ENCODE measurements at places on chromosomes 13 and 19. TPM values are rescaled to one million over a fixed set of nuclear protein-coding genes. Genes with fewer than 3 reads are reported as not detected.
A peak's percentile ranks its signal among the peaks of the same experiment; 100 is the strongest.

DNA sequence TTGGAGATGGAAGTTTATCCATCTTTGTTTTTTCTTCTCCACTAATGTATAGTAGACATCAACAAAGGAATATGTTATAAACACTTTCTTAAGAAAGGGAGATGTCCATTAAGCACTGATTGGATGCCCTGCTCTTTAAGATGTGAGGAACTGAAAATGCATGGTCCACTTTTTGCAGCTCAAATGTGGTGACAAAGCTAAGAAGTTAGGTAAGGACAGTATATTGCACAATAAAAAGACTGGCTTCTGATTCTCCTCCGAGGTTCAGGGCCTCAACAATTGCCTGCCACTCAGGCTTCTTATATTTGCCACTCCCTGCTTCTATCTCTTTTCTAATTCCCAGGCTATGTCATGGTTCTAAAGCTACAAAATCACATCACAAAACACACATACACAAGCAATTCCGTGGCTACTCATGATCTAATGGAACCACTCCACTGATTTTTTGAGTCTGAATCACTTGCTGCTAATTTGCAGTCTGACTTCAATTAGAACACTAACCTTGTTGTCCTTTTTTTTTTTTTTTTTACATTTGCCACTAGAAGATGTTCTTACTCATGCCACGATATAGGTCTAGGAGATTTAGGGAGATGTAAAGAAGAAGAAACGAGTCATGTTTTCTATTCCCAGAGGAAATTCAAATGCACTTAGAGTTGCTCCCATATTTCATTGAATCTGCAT lies 29.6 kb upstream of the TNFSF11 start:
- no peaks in the 10 kb centered on the region for H3K36me3 ChIP-seq
- H3K27me3 ChIP-seq: no peaks in the 10 kb centered on the region
- H3K4me1 ChIP-seq: no peaks in the 10 kb centered on the region
- H3K4me3 ChIP-seq: no peak overlapping the region
- no peak for DNase-seq

GRCh38 chr13:40980461-40980860 lies 38.7 kb downstream of the ELF1 start:
- peak; percentile 33 for DNase-seq
- H3K36me3 ChIP-seq: no peaks in the 10 kb centered on the region
- no peak overlapping the region for H3K27ac ChIP-seq
- H3K27me3 ChIP-seq: no peaks in the 10 kb centered on the region
- H3K4me3 ChIP-seq: peak overlapping the region; percentile 51
- H3K4me1 ChIP-seq: peaks cover 21% of the 10 kb centered on the region

GRCh38 chr19:18112989-18113478 lies 15.5 kb downstream of the MAST3 start:
- H3K27ac ChIP-seq: no peak overlapping the region
- H3K4me1 ChIP-seq: peaks cover 10% of the 10 kb centered on the region
- H3K4me3 ChIP-seq: no peak overlapping the region
- H3K27me3 ChIP-seq: peaks cover 18% of the 10 kb centered on the region

DNA sequence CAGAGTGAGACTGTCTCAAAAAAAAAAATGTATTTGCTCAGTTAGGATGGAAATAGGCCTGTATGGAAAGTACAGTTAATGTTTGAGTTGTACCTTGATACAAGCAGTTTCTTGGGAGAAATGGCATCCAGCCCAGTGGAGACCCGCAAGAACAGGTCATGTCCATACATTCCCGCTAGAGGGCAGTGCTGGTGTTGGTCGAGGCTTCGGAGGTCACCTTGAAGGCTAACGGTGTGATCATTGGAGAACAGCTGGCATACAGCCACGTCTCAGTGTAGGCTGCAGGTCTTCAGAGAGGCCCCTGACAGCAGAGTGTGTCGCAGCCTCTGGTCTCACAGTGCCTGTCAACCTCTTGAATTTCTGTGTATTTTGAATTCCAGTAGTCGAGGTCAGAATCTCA lies 7.5 kb downstream of the ZNF610 start:
- peaks cover 4% of the 10 kb centered on the region for H3K36me3 ChIP-seq
- H3K27ac ChIP-seq: no peak overlapping the region
- no peak overlapping the region for H3K4me3 ChIP-seq
- peak; percentile 64 for DNase-seq
- no peaks in the 10 kb centered on the region for H3K27me3 ChIP-seq

GRCh38 chr13:50222569-50223332 lies 207.5 kb downstream of the KCNRG start:
- H3K27ac ChIP-seq: no peak overlapping the region
- no peaks in the 10 kb centered on the region for H3K27me3 ChIP-seq
- no peaks in the 10 kb centered on the region for H3K36me3 ChIP-seq
- 0 out of 2 replicates have a peak, but pooled peaks cover 2% of the 10 kb centered on the region for H3K4me1 ChIP-seq

DNA sequence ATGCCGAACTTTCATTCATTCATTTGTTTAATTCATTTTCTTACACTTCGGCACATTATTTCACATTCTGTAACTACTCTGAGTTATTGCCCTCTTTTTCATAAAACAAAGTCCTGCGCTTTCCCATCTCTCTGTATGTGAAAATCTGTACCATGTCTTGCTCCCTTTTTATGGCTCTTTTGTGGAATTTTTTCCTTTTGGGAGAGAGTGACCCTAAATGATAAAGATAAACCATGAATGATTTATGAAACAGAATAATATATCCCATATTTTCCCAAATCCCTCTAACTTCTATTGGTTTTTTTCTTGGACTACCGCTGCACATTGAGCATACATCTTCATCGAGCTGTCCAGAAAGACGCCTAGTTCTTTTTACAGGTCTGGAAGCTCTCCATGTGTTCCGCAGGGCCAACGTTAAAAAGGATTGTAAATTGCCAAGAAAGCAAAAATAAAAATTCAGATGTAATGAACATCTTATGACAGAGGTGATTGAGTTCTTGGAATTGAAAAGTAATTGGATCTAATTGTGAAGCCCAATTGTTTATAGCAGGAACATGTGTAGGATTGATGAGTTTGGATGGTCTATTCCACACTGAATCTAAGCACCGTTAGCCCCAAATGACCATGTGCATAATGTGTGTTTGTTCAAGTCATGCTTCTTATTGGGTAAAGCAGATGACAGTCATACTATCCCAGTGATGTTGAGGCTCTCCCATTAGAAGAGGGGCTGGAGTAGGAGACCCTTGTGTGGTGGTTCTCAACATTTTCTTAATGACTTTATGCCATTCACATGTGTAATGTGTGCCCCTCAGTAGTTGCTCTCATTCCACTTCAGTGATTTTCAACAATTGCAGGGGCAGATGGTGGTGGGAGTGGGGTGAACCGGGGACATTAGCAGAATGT lies 378.9 kb downstream of the DLEU7 start:
- no peak for DNase-seq
- no peaks in the 10 kb centered on the region for H3K4me1 ChIP-seq
- H3K4me3 ChIP-seq: no peak overlapping the region
- H3K27ac ChIP-seq: no peak overlapping the region
- H3K27me3 ChIP-seq: no peaks in the 10 kb centered on the region
- no peaks in the 10 kb centered on the region for H3K36me3 ChIP-seq

DNA sequence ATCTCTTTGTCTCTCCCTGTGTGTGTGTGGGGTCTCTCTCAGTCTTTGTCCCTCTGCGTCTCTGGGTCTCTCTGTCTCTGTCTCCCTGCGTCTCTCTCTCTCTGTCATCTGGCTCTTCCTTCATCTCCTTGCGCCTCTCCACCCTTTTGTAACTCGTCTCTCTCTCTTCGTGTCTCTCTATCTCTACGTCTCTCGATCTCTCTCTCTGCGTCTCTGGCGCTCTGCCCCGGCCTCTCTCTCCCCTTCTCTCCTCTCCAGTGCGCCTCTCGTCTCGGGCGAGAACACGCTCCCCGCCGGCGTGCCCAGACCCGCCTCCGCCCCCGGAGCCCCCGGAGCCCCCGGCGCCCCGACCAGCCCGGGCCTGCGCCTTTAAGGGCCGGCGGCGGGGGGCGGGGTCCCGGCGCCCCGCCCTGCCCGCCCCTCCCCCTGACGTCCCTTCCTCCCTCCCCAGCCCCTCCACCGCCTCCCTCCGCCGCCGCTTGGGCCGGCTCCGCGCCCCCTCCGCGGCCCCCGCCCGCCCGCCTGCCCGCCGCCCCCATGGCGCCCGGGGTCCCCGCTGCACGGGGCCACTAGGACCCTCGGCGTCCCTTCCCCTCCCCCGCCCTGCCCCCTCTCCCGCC lies at the start of gene MARK4:
TSS of gene MARK4 (plus strand) at position 440 of the 620 bp plus-strand sequence. CDS start 318 bp downstream, outside the sequence.
- no peaks in the 10 kb centered on the region for H3K4me1 ChIP-seq
- H3K4me3 ChIP-seq: peak within 1 kb of the TSS; percentile 91
- peaks cover 4% of the 10 kb centered on the region for H3K27me3 ChIP-seq
- 0 out of 2 replicates have a peak, but pooled peaks cover 5% of the 10 kb centered on the region for H3K36me3 ChIP-seq

- peak; percentile 82 for DNase-seq
- H3K36me3 ChIP-seq: no peaks in the 10 kb centered on the region
- no peak overlapping the region for H3K4me3 ChIP-seq
These were observed 22.5 kb downstream of the LGALS16 start for GRCh38 chr19:39677961-39678889.

- no peaks in the 10 kb centered on the region for H3K36me3 ChIP-seq
- H3K27me3 ChIP-seq: no peaks in the 10 kb centered on the region
- H3K4me3 ChIP-seq: no peak overlapping the region
- H3K27ac ChIP-seq: no peak overlapping the region
These were observed 890.7 kb upstream of the SLITRK6 start for GRCh38 chr13:86689911-86690310.

GRCh38 chr13:43221611-43222010 lies 198.2 kb downstream of the DNAJC15 start:
- H3K4me1 ChIP-seq: no peaks in the 10 kb centered on the region
- no peak overlapping the region for H3K4me3 ChIP-seq
- no peaks in the 10 kb centered on the region for H3K36me3 ChIP-seq
- DNase-seq: no peak
- H3K27ac ChIP-seq: no peak overlapping the region

DNA sequence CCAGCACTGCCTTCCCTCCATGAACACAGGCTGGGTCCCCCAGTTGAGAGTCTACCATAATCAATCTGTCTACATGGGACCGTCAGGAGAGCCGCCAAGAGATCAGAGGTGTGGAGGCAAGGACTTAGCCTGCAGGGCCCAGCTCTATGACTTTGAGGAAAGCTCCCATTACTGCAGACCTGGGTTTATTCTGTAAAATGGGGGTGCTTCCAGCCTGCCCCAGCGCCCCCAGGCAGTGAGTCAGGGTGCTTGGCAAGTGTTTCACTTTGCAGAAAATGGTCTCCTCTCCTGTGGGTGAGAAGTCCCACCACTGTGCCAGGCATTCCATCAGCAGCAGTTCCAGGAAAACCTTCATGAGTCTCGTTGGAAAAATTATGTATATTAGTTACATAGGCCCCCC lies 75.5 kb upstream of the VSTM2B start:
- peaks cover 12% of the 10 kb centered on the region for H3K27me3 ChIP-seq
- DNase-seq: no peak
- no peak overlapping the region for H3K4me3 ChIP-seq
- H3K4me1 ChIP-seq: no peaks in the 10 kb centered on the region

GRCh38 chr19:12194827-12195731 lies 32.2 kb downstream of the ZNF136 start:
- peak; percentile 31 for DNase-seq
- peak overlapping the region; percentile 28 for H3K4me3 ChIP-seq
- no peaks in the 10 kb centered on the region for H3K27me3 ChIP-seq
- H3K36me3 ChIP-seq: peaks cover 43% of the 10 kb centered on the region
- no peak overlapping the region for H3K27ac ChIP-seq

- H3K27ac ChIP-seq: peak within 1 kb of the TSS; percentile 56
- DNase-seq: peak; percentile 87
- H3K36me3 ChIP-seq: peaks cover 5% of the 10 kb centered on the region
- 0 out of 2 replicates have a peak, but pooled peaks cover 4% of the 10 kb centered on the region for H3K4me1 ChIP-seq
- peak within 1 kb of the TSS; percentile 68 for H3K4me3 ChIP-seq
These were observed at the start of gene LIN7B for GRCh38 chr19:49113762-49114629. Gene LIN7B (plus strand): TSS chr19:49114370. CDS start chr19:49114405, 35 bp downstream.

GRCh38 chr19:6218491-6219146 lies 61.2 kb downstream of the MLLT1 start:
- no peaks in the 10 kb centered on the region for H3K4me1 ChIP-seq
- H3K4me3 ChIP-seq: no peak overlapping the region
- H3K27me3 ChIP-seq: no peaks in the 10 kb centered on the region
- no peak overlapping the region for H3K27ac ChIP-seq
- H3K36me3 ChIP-seq: no peaks in the 10 kb centered on the region

The MAP3K10 gene
- total RNA-seq: 9.5 TPM

The ZNF567 gene
- 17.8 TPM for total RNA-seq

The ZNF490 gene
- total RNA-seq: 9.3 TPM

The SHISA2 gene
- 43.1 TPM for total RNA-seq

The SPRY2 gene
- total RNA-seq: 122 TPM

The KLK6 gene
- total RNA-seq: not detected

The CGB3 gene
- not detected for total RNA-seq

The TRPM4 gene
- 1.2 TPM for total RNA-seq

All from SJCRH30 (cell line).